ENCODE measurements at places on chromosomes 3 and 15. TPM values are rescaled to one million over a fixed set of nuclear protein-coding genes. Genes with fewer than 3 reads are reported as not detected.

Gene REC114
- not detected for total RNA-seq

Gene C3orf20
- total RNA-seq: 0.08 TPM

Gene FGD5
- not detected for total RNA-seq

Gene PLSCR1
- 45.3 TPM for total RNA-seq

Gene GPR62
- not detected for total RNA-seq

Gene SIDT1
- total RNA-seq: 0.46 TPM

Gene STRA6
- total RNA-seq: 78.9 TPM

Gene QTRT2
- 20.0 TPM for total RNA-seq

Gene ADAMTS7
- total RNA-seq: 11.0 TPM

Gene TUSC7
- not detected for total RNA-seq

Gene CADM2
- total RNA-seq: 0.28 TPM

Gene IGDCC3
- total RNA-seq: 0.07 TPM

Gene A4GNT
- total RNA-seq: not detected

Gene CNTN4
- not detected for total RNA-seq

Gene ATP13A5
- not detected for total RNA-seq

Gene NMNAT3
- 0.88 TPM for total RNA-seq

Gene SLC7A14
- total RNA-seq: not detected

Gene B3GALNT1
- total RNA-seq: 0.17 TPM

Gene DLEC1
- 0.05 TPM for total RNA-seq

Gene C3orf49
- total RNA-seq: not detected

Gene IRAK2
- total RNA-seq: 15.7 TPM

Gene PLA1A
- total RNA-seq: 0.25 TPM

Gene APOD
- 1.2 TPM for total RNA-seq

Gene SCG5
- 2.0 TPM for total RNA-seq

Gene CLDN1
- total RNA-seq: 19.6 TPM

Gene RUVBL1
- 98.0 TPM for total RNA-seq

Gene TRPM1
- not detected for total RNA-seq

Gene PRRT3
- 1.9 TPM for total RNA-seq

Gene OIP5
- 13.0 TPM for total RNA-seq

Gene KIAA1143
- total RNA-seq: 18.3 TPM

Gene EID1
- total RNA-seq: 105 TPM

Gene LTK
- total RNA-seq: 0.09 TPM

Gene NAALADL2
- not detected for total RNA-seq

Gene STARD5
- 1.8 TPM for total RNA-seq

Gene TMEM212
- not detected for total RNA-seq

Gene TLR9
- 0.02 TPM for total RNA-seq

Gene SCAANT1
- total RNA-seq: not detected

Gene SAMMSON
- total RNA-seq: not detected

Gene ITPR1
- 6.4 TPM for total RNA-seq

Gene ZNF80
- total RNA-seq: not detected

Gene SPINK8
- total RNA-seq: not detected

Gene GPR149
- not detected for total RNA-seq
